Bladder microvascular endothelial cell (primary cell): ENCODE measurements at places on chromosomes 5 and 9. TPM values are rescaled to one million over a fixed set of nuclear protein-coding genes. Genes with fewer than 3 reads are reported as not detected.

PRUNE2 gene
- total RNA-seq: 4.9 and 25.7 TPM in 2 replicates

GPR151 gene
- total RNA-seq: not detected in 2 replicates

NEURL1B gene
- 5.1 and 17.8 TPM in 2 replicates for total RNA-seq

SPARC gene
- 760 and 2,193 TPM in 2 replicates for total RNA-seq
